ENCODE measurements at places on chromosomes 4 and X. TPM values are rescaled to one million over a fixed set of nuclear protein-coding genes. Genes with fewer than 3 reads are reported as not detected.

Gene ETDA
- total RNA-seq, result not detected

Gene PHKA1
- total RNA-seq, result 1.8 TPM

Gene SPATA18
- total RNA-seq, result 25.2 TPM

Gene ABLIM2
- total RNA-seq, result 0.12 TPM

Gene NUDT11
- total RNA-seq, result 9.1 TPM

Gene F11
- total RNA-seq, result not detected

Gene UCP1
- total RNA-seq, result not detected

Gene AKAP14
- total RNA-seq, result not detected

Gene GIMD1
- not detected for total RNA-seq
